ENCODE measurements at places on chromosomes 7 and 10.

DNA sequence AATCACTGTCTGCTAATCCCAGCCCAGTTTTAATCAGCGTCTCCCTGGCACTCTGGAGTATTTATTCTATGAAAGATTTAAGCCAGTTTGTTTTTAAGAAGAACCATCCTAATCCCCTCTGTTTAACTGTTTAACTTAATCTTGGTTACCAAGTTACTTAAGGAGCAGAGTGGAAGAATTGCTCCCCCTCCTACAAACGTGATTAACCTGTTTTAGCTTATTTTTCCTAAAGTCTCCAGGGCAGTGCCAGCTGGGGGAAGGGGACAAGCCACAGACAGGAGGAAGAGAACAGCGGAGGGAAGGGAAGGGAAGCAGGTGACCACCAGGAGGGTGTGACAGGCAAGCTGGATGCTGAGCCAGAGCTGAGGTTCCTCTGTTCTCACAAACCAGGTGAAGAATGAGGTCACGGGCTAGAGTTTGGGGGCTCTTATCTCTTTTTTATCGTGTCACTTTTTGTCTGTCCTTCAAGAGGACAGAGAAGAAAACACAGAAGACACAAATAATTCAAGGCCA lies 1.7 kb downstream of the SLC13A4 start:
- DNase-seq, result no peak

GRCh38 chr7:132430041-132430855 lies 146.0 kb downstream of the PLXNA4 start:
- no peak for DNase-seq

DNA sequence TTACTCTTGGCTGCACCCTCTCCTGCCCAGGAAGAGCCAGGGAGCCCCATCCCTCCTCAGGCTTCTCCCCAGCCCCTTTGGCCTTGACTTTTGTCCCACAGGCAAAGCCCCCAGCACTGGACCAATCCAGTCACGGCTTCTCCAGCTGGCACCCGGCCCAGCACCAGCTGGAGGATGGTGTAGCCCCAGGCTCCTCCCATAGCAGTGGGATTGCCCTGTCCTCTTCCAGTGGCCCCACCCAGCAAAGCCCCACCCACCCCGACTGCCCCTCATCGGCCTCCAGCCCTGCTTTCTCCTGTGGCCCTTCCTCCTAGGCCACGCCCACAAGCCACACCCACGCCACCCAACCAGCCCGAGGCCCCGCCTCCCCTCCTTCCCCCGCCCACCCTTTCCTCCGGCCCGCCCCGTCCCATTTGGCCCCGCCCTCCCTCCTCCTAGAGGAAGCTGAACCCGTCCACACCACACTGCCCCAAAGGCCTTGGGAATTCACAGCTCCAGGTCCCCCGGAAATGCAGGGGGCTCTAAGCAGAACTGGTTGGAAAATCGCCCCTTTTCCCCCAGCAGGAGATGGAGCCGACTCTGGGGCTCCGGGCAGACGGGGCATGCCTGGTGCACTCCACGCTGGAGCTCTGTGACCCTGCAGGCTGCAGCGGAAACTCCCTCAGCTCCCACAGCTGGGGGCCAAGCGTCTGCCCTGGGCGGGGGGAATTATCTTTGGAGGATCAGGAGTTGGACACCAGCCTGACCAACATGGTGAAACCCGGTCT lies 25.2 kb downstream of the GET4 start:
- DNase-seq, result peak; percentile 94

- no peak for DNase-seq
Observed at GRCh38 chr10:65320236-65321026, 1605.4 kb upstream of the LRRTM3 start.

DNA sequence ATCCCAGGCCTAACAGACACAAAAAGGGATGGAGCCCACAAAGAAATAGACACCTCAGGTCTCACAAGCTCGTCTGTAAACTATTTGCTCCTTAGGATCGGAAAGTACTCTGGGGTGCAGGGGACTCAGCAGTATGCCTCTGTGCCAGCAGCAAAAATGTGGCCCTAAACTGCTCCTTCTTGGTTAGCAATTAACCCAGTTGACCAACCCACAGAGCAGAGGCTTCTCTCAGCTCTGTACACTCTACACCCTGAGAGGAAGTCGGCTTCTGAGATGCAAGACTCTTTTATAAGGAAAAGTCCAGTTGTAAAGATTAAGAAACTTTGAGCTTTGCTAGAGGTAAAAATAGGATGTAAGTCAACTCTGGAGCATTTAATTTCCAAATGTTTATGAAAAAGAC lies 156.3 kb upstream of the PRSS58 start:
- DNase-seq, result no peak

DNA sequence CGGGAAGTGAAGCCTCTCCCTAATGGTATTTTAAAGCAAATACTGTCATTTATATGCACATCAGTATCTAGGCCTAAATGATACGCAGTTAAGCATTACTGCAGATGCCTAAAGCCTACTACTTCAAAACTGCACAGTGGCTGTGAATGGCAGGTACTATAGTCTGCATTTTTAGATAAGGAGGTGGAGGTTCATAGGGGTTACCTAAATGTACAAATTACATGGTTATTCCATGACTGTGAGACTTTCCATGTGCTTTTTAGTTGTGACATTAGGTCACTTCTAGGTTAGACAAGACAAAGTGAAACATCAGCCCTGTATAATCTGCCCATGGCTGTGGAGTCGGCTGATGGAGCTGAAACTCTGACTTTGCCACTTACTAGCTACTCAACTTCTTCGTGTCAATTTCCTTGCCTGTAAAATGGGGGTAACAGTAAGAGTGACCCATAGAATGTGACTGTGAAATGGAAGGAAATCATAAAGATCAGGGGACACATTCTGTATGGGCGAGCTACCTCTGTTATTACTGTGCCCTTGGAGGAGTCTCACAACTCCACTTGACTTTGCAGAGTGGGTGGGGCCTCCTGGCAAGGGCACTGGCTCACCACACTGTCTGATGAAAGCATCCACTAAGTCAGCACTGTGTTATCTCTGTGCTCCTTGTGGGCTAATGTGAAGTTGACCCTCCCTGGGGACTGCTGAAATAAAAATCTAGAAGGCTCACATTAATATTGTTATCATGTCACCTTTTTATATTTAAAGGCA lies 239.4 kb downstream of the TNS3 start:
- no peak for DNase-seq

DNA sequence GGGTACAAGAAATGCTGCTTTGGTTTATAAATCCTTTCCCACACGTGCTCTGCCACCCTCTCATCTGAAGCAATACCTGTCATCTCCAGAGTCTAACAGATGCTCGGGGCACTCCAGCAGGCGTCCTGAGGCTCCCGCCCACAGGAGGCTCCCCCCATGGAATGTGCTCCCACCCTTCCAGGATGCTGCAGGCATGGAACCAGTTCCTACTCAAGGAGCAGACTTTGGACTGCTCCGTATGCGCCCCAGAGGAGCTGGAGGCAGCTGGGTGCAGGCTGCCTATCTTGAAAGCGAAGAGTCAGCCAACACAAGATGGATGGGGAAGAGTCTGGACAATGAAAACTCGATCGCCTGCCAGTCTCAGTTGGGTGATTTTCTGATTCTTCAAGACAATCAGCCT lies 75.4 kb downstream of the VOPP1 start:
- DNase-seq, result no peak

- DNase-seq, result no peak
Observed at GRCh38 chr10:72328829-72329204, 25.9 kb downstream of the DNAJB12 start.

DNA sequence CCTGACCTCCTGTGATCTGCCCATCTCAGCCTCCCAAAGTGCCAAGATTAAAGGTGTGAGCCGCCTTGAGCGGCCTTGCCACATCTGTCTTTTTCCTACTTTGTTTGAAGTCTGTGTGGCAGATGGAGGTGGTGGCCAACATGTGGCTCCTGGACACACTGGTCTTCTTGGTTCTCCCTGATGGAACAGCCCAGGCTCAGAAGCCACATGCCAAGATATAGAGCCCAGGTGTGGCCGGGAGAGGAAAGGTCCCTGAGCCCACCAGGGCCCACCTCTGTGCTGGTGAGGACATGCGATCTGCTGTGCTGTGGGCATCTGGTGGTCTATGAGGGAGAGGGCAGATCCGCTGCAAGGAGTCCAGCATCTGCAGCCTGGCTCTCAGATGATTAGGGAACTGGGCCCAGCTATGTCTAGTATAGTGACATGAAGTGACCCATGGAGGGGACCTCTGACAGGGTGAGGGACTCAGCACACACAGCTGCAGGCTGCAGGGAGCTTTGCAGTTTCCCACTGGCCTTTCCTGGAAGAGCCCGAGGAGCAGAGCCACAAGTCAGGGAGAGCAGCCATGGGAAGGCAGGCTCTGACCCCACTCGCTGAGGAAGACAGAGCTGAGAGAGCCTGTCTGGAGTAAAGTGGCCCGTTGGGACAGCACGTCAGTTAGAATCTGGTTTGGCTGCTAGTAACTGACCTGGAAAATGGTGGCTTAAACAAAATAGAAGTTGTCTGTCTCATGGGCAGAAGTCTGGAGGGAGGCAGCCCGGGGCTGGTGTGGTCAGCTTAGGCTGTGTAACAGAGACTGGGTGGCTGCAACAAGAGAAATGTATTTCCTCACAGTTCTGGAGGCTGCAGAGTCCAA lies 25.9 kb downstream of the ADCY1 start:
- no peak for DNase-seq

DNA sequence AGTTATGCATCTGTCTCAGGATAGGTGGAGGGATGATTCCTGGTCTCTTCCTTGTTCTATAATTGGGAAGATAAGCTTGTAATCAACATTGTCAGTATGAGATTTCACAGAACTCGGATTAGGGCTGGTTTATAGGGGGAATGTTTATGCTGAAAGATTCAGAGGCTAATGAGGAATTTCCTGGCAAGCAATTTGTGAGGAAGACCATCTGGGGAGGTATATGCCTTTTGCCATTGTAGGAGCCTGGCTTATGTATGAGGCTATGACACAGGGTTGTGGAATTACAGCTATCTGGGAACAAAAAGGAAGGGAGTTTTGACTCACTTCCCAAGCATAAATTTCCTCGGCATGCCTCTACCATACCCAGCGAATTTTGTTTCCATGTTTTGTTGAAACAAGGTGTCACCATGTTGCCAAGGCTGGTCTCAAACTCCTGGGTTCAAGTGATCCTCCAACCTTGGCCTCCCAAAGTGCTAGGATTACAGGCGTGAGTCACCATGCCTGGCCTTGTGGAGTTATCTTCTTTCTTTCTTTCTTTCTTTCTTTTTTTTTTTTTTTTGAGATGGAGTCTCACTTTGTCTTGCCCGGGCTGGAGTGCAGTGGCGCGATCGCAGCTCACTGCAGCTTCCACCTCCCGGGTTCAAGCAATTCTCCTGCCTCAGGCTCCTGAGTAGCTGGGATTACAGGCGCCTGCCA lies 1.6 kb upstream of the COPS6 start:
- DNase-seq, result no peak

DNA sequence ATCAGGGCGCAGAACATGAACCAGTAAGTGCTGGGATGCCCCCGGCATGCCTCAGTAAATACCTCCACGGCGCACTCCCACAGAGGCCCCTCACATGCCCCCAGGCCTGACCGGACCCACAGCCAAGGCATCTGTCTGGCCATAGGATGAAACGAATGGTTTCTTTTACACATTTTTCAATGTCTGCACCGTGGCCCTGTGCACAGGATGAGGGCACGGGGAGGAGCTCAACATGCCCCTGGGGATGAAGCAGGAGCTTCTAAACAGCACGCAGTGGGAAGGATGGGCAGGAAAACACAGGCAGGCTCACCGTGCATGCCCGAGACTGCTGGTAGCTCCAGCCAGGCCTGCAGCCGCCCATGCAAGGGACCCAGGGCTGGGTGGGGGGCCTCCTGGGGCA lies 283.3 kb downstream of the TNS3 start:
- no peak for DNase-seq

GRCh38 chr7:17274551-17275245 lies 23.8 kb upstream of the AHR start:
- DNase-seq, result no peak

GRCh38 chr7:6256109-6256483 lies 16.3 kb downstream of the CYTH3 start:
- DNase-seq, result no peak

DNA sequence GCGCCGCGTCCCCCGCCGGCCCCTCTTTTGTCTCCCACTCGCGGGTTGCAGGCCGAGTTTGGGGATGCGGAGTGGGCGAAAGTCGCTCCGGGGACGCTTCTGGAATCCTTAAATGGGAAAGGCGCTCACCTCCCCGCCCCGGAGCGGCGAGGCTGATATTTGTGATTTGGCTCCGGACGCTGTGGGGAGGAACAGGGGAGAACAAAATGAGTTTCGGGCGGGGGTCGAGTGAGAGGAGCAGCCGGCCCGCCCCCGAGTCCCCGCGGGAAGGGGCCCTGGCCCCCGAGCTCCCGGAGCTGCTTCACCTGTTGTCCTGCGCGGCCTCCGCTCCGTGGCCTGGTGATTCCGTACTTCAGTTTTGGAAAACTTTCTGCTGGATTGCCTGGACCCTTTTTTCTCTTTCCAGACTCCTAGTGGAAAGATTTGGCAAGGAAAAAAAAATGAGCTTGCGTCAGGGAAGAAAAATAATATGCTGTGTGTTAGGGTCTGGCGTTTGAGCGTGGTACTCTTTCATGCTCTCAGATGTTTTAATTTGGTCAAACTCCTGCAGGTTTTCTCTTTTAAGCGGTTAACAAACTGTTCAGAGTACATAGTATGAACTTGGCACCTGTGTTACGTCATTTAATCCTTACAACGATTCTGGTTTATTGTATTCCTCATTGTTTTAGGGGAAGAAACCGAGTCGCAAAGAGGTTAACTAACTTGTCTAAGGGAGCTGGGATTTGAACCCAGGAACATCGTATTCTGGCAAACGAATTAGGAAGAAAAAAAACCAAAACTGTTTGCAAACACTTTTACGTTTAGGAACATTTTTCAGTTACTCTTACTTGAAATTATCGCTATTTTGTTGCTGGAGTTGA lies 924 bp downstream of the BMPR1A start:
- DNase-seq, result no peak

DNA sequence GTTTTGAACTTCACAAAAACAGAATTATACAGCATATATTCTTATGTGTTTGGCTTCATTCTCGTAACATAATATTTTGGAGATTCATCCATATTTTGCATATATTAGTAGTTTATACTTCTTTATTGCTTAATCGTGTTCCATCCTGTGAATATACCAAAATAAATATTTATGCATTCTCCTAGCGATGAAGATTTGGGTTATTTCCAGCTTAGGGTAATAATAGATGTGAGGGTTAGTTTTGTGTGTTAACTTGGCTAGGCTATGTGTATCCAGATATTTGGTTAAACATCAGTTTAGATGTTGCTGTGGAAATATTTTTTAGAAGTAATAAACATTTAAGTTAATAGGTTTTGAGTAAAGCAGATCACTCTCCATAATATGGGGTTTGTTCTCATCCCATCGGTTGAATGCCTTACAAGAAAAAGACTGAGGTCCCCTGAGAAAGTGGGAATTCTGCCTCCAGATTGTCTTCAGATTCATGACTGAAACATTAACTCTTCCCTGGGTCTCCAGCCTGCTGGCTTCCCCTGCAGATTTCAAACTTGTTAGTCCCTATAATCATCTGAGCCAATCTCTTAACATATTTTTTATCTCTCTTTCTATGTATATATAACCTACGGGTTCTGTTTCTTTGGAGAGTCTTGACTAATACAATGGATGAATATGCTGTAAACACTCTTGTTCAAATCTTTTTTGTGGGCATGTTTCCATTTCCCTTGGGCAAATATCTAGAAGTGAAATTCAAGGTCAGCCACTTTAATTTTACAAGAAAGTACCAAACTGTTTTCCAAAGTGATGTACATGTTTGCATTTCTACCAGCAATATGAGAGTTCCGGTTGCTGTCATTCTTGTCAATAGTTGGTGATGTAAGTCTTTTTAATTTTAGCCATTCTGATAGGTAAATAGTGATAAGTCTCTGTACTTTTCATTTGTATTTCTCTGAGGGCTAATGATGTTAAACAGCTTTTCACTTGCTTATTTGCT lies 48.7 kb downstream of the PDK4 start:
- peak; percentile 25 for DNase-seq
